LoVo (cell line): ENCODE measurements at places on chromosomes 1 and 21.
A peak's percentile ranks its signal among the peaks of the same experiment; 100 is the strongest.

GRCh38 chr21:46091118-46091517 lies 6.8 kb upstream of the COL6A2 start:
- no peak for DNase-seq

DNA sequence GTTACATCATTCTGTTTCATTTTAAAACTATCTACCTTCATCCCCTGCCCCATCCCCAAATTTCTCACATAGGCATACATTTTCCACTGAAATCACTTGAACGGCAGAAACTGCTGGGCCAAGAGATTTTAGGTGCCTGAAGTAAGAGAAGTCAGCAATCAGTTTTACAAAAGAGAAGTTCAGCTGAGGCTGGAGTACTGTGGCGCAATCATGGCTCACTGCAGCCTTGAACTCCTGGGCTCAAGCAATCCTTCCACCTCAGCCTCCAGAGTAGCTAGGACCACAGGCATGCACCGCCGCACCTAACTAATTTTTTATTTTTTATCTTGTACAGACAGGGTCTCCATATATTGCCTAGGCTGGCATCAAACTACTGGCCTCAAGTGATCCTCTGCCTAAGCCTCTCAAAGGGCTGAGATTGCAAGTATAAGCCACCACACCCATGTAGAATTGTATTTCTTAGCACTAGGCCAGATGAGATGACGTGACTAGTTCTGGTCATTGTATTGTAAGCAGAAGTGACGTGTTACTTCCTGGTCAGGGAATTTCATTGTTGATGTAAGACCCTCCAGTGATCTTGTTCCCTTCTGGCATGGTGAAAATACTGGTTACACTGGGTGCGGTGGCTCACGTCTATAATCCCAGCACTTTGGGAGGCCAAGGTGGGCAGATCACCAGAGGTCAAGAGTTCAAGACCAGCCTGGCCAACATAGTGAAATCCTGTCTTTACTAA lies 7.1 kb downstream of the BECN2 start:
- no peak for DNase-seq

DNA sequence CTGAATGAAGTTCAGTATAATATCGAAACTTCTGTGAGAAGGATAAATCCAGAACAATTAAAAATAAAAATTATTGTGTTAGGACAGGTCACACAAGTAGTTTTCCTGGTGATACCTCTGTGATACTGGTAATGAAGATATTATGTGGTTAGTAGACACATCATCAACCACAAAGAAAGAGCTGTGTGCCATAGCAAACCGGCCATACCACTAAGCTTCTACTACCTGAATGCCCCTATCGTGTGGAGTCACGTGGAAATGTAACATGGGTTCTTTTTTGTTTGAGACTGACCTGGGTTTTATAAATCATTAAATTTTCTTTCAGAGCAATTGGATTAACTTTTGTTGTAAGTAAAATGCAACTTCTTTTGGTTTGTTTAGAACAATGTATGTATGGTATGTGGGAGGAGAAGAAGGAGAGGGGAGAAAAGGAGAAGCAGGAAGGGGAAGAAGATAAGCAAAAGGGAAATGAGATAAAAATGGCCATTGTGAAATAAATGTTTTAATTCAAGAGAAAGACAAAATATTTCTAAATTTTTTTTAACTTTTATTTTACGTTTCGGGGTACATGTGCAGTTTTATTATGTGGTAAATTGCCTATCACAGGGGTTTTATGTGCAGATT lies 58.2 kb upstream of the LRRC8B start:
- DNase-seq = no peak

DNA sequence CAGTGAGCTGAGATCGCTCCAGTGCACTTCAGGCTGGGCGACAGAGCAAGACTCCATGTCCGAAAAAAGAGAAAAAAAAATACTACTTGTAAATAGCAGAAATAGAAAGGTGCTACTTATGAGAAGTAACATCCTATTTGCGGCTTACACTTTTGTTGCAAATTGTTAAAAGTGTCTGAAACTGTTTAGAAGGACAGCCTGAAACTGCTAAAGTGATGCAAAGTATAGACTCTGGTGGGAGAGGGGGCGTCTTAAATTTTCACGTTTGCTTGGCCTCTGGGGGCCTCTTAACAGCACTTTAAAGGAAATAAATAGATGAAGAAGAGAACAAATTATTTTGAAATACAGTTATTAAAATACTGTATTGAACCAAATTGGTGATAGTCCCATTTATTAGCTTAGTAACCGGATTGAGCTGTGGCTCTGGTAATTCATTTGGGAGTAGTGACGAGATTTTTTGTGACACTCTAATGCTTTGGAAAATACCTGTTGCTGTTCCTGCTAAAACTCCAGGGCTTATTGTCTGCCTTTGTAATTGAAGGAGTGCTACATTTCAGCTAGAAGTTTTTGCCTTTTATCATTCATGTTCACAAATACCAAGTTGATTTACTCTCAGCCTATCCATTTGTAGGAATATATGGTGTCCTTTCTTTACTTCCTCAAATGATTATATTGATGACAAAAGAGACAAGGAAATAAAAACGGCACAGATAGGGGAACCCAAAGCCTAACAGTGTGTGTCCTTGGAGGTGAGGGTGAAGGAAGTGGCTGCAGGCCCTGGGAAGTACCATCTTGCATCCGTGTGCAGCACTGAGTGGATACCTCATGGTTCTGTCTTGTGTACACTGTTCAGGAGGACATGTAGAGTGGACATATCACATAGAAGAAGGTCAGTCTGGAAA lies 6.2 kb downstream of the PKNOX1 start:
- no peak for DNase-seq

DNA sequence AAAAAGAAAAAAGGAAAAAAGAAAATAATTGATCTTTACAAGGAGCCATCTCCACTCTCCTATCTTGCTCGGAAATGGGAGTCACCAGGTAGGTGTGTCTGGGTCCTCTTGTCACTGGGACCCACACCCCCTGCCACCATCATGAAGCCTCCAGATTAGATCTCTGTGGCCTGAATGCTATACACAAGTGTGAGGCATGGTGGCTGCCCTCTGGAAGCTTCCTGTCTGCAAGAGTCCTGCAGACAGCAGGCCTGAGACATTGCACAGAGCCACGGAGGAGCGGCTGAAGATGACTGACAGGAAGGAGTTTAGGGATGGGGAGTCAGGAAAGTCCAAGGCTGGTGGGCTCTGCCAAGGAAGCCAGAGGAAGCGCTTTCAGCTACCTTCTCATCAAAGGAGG lies 16.2 kb downstream of the CDK18 start:
- no peak for DNase-seq

- DNase-seq = no peak
Observed at GRCh38 chr1:37161171-37161570, 126.9 kb upstream of the GRIK3 start.

- DNase-seq = no peak
Observed at GRCh38 chr1:224493269-224493668, 58.7 kb upstream of the WDR26 start.

DNA sequence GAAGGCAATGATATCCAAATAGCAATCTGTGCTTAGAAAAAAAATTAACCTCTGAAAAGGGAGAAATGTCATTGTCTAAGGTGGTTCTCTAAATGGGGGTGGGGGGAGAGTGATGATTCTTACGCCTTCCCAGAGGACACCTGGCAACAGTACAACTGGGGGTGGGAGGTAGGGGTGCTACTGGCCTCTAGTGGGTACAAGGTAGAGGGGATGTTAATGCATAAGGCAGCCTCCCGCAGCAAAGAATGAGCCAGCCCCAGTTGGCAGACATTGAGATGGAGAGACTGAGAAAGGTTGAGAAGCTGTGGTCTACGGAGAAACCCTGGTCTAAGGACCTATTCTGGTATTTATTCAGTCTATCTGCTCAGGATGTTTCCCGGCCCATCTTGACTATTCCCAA lies 472.2 kb upstream of the RUNX1 start:
- DNase-seq = no peak

DNA sequence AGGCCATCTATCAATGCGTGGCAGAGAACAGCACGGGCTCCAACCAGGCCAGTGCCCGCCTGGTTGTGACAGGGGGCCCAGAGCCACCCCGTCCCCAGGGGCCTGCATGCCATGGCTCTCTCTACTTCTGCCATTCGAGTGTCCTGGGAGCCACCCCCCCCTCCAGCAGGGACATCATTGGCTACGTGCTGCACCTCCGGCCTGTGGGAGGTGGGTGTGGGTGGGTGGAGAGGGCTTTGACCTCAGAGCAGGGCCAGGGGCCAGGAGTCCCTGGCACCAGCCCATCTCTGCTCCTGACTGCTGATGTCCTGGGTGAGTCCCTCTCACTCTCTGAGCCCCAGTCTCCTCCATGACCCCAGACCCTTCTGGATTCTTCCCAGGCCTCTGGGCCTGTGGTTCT lies 25.3 kb downstream of the SLC27A3 start:
- no peak for DNase-seq

DNA sequence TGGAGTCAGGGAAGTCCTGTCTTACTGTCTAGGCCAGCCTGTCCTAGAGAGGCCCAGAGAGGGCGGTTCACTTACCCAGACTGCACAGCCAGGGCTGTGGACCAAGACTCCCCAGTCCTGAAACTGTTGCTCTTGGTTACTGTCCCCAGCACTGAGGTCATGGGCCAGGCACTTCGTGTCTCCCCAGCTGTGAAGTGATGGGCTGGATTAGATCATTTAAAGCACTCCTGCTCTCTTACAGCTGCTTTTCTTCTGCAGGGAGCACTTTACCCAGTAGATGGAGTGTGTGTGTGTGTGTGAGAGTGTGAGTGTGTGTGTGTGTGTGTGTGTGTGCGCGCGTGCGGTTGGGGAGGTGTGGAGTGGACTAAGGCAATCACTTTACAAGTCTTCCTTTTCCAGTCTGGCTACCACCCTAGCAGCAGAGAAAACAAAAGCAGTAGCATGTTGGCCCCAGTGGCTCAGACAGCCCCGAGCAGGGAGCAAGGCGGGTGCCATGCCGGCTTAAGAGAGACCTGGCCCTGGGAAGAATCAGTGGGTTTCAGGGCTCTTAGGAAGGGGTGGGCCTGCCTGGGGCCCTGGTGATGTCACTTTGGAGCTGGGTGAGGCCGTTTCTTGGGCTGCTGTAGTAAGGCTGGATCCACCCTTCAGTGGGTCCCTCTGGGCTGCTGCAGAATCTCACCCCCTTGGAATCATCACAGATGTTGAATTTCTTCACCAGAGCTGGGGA lies 2.4 kb downstream of the SPSB1 start:
- no peak for DNase-seq

DNA sequence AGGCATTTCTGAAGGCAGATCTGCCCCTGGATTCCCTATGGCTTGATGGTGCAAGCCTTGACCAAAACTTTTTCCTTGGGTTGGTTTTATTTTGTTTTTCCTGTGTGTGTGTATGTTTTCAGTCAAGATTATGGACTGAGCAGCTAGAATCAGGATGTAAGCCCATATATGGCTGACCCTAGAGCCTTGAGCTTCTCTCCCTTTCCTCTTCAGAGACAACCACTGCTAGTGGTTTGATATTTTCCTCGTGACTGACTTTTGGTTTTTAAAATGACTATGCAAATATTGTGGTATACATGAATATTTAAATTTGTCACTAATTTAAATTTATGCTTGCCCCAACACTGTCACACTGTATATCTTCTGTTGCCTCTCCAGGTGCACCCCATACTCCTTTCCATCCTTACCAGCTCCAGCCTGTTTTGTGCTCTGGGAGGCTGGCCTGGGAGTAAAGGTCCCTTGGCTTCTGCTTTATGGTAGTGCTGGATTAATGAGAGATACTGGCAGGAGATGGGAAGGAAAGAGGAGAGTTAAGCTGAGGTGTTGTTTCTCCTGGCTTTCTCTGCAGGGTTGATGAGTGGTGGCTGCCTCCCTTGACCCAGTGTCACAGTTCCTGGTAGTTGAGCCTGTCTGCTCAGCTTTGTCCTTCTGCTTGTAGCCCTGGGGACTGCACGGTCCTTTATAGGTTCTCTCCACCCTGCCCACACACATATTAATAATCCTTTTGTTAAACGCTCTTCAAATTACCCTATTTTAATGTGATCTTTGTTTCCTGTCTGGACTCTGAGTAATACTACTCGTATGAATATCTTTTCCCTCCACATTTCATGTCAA lies 44.4 kb downstream of the RWDD3 start:
- DNase-seq = no peak

DNA sequence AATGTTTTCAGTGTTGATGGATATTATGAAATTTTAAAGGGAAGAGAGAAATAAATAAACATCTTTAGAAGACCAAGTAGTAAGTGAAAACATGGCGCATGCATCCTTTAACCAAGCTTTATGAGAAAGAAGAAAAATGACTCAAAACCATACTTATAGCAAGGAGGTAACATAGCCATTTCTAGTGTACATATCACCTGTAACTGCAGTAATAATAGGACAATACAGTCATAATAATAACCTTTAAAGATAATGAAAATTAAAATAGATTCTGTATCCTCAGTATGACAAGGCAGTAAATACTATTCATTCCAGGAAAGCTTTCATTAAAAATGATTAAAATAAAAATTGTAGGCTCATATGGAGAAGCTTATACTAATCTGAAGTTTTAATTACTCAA lies 141.2 kb downstream of the COL24A1 start:
- DNase-seq = no peak

DNA sequence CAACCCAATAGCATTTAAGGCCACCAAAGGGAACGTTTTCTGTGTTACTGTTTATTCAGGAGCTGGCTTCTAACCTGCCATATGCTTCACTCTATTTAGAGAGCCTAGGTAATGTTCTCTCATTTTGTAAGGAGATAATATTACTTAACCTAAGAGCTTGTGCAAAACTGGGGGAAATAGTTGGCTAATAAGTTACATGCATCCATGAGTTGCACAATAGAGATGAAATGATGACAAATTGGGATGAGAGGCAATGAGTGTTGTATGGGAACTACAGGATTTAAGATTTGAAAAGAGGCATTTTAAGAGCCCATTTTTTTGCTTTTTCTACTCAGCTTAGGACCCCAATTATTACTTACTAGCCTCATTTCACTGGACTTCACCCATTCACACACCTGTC lies 151.0 kb downstream of the ST6GALNAC3 start:
- DNase-seq = no peak

GRCh38 chr1:203860396-203861025 lies 888 bp upstream of the SNRPE start:
- peak; percentile 89 for DNase-seq

DNA sequence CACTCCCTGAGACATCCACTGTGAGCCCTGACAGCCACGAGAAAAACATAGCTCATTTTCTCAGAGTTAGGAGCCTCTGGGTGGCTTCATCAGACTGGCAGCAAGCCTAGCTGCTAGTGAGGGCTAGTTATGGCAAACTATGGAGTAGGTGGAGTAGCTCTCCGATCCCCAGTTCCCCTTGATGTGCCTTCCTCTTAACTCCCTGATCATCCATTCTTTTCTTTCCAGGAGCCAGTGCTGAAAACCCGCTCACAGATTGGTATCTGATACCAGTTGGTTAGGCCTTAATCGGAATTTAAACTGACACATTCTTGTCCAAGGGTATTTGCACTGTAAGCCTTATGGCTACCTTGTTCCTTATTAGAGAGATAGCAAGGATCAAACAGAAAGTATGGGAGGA lies 31.4 kb upstream of the PAXBP1 start:
- no peak for DNase-seq

GRCh38 chr1:172790245-172790644 lies 131.3 kb downstream of the FASLG start:
- DNase-seq = no peak
